ENCODE measurements at places on chromosomes 3 and 15.

- DNase-seq, result no peak
Observed at GRCh38 chr3:172249039-172249438, 199.2 kb downstream of the GHSR start.

DNA sequence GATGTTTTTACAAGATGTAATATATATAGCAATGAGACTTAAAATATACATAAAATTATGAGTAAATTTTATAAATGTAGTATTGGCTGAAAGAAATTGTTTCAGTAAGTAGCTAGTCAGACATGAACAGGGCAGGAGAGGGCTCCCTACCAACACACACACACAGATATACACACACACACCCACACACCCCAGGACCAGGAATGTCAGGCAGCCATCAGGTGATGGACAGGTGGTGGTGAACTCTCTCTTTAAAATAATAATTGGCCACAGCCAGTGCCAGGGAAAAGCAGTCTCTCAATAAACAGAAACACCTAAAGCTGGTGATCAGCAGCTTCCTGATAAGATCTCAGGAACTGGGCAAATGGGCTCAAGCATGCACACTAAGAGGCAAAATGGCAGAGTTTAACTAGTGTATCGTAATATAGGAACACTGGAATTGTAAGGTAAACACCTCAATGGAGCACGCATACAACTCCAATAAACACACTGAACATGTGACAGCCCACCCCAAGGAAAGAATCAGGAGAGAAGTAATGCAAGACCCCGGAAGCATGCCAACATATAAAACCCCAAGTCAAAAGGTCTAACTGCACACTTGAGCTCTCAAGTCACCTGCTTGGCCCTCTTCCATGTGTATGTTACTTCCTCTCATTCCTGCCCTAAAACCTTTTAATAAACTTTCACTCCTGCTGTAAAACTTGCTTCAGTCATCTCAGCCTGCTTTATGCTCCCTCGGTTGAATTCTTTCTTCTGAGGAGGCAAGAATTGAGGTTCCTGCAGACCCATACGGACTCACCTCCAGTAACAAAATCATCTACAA, 1034.1 kb upstream of the SEMA6D start:
- DNase-seq, result no peak

- DNase-seq, result no peak
Observed at GRCh38 chr15:49174902-49175301, 4.9 kb downstream of the GALK2 start.

DNA sequence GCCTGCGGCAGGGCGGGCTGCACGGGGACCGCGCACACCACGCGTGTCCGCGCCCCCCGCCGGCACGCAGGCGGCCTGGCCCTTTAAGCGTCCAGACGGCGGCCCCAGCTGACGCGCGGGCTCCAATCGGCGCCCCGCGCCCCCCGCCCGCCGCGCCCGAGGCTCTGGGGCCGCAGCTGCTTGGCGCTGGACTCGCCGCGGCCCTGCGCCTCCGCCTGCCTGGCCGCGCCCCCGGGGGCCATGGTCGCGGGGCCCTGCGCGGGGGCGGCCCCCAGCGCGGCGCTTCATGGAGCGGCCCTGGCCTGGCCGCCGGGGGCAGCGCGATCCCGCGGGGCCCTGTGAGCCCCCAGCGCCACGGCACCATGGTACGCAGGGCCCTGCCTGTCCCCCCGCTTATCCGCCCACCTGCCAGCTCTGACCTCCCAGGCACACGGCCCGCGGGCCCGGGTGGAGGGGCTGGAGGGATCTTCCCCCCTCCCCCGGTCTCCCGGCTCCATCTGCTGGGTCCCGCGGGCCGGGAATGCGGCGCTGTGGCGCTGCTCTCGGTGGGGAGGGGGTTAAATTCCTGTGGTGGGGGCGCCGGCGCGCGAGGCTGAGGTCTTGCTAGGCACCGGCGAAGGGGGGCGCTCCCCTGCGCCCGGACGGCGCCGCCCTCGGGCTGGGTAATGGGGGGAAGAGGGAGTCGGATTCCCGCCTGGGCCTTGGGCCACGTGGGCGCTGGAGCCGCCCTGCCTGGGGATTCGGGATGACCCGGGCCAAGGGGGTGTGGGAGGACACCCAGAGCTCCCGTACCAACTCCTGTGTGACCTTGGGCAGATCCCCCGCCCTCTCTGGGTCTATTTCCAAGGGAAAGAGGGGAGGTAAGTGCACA, 1.1 kb downstream of the ZBTB47 start:
- no peak for DNase-seq

DNA sequence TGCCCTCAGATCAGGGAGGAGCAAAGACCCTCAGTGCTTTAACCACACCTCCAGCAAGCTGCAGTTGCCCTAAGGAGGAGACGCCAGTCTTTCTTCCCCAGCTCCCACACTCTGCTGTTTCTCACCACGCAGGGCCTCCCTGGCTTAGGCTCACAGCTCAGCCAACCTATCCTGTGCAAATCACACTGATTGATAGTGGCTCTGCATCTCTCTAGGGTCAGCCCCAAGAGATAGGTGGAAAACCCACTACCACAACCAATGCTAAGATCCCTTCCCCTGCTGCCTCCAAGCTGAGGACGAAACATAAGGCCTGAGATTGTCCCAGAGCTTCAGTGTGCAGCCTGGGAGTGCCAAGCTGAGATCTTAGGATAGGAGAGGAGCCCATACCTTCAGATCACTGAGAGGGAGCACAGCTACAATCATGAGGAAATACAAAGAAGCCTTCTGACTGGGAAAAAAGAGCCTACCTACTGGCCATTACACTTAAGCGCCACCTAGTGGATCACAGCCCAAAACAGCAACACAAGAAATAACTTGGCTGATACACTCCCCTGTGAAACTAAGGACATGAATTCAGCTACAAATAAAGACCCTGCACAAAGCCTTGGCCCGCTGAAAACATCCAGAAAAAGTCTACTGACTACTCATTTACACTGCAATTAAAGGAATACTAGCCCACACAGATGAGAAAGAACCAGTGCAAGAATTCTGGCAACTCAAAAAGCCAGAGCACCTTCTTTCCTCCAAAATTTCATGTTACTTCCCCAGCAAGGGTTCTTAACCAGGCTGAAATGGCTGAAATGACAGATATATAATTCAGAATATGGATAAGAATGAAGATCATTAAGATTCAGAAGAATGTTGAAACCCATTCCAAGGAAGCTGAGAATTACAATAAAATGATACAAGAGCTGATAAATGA, 271.5 kb upstream of the DCBLD2 start:
- DNase-seq, result peak; percentile 55

DNA sequence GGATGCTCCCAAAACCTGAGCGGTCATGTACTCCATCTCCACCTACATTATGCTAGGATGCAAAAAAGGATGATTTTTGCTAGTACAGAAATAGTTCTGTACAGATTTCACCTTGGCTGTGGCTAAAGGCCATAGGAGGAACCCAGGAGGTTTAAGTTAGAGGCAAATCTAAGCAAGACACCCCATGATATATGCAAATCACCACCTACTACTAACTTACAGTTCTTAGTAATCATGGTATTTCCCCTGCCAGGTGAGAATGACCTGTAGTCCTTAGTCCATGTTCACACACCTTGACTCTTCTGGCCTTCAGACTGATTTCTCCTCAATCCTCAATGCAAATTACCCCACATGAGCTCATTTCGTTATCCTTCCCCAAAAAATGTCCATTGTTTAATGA, 154.2 kb downstream of the IMPG2 start:
- DNase-seq, result no peak

- no peak for DNase-seq
Observed at GRCh38 chr15:100711516-100712021, 109.2 kb downstream of the ASB7 start.

- DNase-seq, result no peak
Observed at GRCh38 chr3:178673529-178673928, 137.3 kb downstream of the KCNMB2 start.

GRCh38 chr3:56320883-56321282, 147.4 kb downstream of the ERC2 start:
- no peak for DNase-seq

DNA sequence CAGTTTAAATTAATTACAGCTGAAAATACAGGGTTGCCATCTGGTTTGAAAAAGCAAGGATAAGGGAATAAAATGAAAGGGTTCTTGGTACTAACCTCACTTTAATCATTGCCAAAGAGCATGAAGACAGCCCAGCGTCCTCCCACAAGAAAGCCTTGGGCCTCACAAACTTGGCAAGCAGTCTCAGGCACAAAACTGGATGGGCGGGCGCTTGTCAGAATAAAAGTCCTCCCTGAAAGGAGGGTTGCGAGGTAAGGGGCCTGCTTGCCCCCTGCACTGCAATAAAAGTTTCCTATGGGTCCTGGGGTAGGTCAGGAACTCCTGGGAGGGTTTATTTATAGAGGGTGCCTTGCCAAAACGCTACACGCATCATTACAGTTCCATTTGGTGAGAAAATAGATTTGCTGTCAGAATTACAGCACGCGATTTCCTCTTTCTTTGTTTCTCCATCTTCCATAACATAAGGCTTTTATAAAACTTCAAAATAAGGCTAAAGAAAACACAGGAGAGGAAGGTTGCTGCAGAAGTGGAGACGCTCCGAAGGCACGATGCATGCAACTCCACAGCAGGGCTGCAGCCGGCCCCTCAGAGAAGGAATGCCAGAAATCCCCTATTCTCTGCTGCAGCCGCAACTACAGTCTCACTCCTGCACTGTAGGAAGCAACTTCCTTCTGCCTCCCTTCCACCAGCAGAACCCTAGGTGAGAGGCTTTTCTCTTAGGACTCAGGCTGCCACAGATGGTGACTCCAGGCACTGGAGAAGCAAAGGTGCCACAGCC, 61.3 kb downstream of the VGLL4 start:
- DNase-seq, result peak; percentile 41

DNA sequence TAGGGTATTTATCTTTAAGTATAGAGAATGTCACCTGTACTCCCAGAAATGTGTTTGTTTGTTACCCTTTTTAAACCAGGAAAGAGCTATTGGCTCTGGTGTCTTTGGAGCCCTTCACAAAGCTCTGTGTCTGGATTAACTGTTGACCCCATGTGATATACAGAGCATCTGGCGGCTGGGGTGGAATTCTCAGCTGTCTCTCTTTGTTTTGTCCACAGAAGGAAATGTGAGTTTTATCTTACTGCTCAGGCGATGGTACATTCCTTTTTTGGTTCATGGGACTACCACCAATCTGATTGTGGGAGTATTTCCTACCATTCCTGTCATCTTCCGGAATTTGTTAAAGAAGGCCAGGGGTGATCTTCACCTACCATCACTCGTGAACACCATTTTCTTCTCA, 120.3 kb downstream of the AKAP13 start:
- DNase-seq, result no peak

DNA sequence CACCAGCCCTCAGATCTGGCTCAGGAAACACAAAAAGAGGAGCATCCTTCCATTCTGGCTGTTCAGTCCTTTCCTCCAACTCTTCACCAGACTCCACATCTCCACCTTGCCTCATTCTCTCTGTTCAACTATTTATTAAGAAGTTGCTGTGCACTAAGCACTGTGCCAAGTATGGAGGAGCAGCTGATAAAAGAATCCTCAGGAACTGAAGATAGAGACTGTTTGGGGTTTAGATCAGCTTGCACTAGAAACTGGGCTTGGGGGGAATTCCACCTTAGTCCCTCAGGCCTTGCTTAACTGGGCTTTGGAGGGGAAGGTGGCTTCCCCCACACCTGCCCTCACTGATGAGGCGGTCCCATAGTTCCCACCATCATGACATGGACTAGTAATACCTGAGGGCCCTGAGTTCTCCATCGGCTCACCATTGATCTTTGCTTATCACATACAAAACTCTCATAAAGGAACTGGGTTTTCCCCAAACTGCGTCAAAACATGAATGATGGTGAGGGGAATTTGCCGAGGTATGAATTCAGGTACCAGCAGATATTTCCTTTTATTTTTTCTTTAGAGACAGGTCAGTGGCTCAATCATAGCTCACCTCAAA, 1.7 kb upstream of the CCR8 start:
- peak; percentile 24 for DNase-seq

DNA sequence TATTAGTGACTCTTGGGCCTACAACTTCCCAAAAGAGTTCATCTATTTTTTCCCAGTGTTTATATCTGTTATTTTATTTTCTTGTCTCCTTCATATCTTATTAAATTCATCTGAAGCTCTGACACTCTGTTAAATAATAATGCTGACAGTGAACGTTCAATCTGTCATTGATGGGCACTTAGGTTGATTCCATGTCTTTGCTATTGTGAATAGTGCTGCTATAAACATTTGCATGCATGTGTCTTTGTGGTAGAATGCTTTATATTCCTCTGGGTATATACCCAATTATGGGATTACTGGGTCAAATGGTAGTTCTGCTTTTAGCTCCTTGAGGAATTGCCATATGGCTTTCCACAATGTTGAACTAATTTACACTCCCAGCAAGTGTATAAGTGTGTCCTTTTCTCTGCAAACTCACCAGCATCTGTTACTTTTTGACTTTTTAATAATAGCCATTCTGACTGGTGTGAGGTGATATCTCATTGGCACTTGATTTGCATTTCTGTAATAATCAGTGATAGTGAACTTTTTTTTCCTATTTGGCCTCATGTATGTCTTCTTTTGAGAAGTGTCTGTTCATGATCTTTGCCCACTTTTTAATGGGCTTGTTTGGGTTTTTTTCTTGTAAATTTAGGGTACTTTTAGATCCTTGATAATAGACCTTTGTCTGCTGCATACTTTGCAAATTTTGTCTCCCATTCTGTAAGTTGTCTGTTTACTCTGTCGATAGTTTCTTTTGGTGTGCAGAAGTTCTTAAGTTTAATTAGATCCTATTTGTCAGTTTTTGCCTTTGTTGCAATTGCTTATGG, 122.5 kb downstream of the LEKR1 start:
- no peak for DNase-seq

GRCh38 chr15:38828031-38828532, 263.5 kb upstream of the RASGRP1 start:
- DNase-seq, result no peak

DNA sequence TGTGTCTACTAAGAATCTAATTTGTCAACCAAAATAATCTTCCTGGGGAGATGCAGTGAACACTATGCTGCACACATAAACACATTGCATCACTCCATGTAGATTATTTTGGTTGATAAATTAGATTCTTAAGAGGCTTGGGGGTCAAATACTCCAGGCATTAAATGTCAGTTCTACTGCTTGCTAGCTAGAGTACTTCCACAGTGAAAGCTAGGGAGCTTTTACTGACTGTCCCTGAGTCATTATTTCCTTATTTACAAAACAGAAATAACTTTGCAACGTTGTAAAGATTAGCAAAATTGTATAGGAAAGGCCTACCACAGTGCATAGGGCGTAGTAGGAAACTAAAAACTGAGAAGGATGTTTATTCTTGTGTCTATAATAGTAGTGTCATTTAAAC, 12.9 kb upstream of the TMC3 start:
- no peak for DNase-seq

All from activated CD8-positive, alpha-beta T cell treated with anti-CD3 and anti-CD28 coated beads for 36 hours (primary cell).